Smooth muscle cell of the coronary artery (primary cell): ENCODE measurements at places on chromosomes 2 and 18. TPM values are rescaled to one million over a fixed set of nuclear protein-coding genes. Genes with fewer than 3 reads are reported as not detected.

SAG gene
- not detected in 2 replicates for total RNA-seq

GBX2 gene
- total RNA-seq, result 0.60 TPM in 1 of 2 replicates, not detected in the other

ZNF385B gene
- total RNA-seq, result not detected in 2 replicates

HOXD13 gene
- total RNA-seq, result not detected in 2 replicates

RNF25 gene
- total RNA-seq, result 30.5 and 31.3 TPM in 2 replicates

NEURL3 gene
- total RNA-seq, result 0.08 TPM in 1 of 2 replicates, not detected in the other

ECEL1 gene
- total RNA-seq, result not detected in 2 replicates

RIT2 gene
- not detected in 2 replicates for total RNA-seq

TXNDC2 gene
- not detected in 2 replicates for total RNA-seq

GALR1 gene
- under 0.01 TPM in 1 of 2 replicates, not detected in the other for total RNA-seq

VSNL1 gene
- total RNA-seq, result 0.23 and 0.47 TPM in 2 replicates

INPP5D gene
- 0.12 and 0.83 TPM in 2 replicates for total RNA-seq

PLB1 gene
- 0.23 and 0.30 TPM in 2 replicates for total RNA-seq

CDH19 gene
- total RNA-seq, result under 0.01 and 2.5 TPM in 2 replicates

IL1F10 gene
- not detected in 2 replicates for total RNA-seq

ACTR3 gene
- total RNA-seq, result 265 and 645 TPM in 2 replicates

CHRNG gene
- total RNA-seq, result not detected in 2 replicates

ZNF892 gene
- 2.3 and 4.7 TPM in 2 replicates for total RNA-seq

SLC4A3 gene
- 1.7 and 2.1 TPM in 2 replicates for total RNA-seq

FTCDNL1 gene
- 0.30 and 1.4 TPM in 2 replicates for total RNA-seq

SATB2 gene
- total RNA-seq, result 14.1 and 36.4 TPM in 2 replicates

VIT gene
- total RNA-seq, result 0.15 and 7.1 TPM in 2 replicates

TEX44 gene
- total RNA-seq, result not detected in 2 replicates

TUBA3E gene
- not detected in 2 replicates for total RNA-seq

NOSTRIN gene
- total RNA-seq, result 0.08 and 0.23 TPM in 2 replicates

MC4R gene
- not detected in 2 replicates for total RNA-seq

BIN1 gene
- 49.8 and 126 TPM in 2 replicates for total RNA-seq

ANKRD30B gene
- 0.15 and 0.23 TPM in 2 replicates for total RNA-seq

TOGARAM2 gene
- total RNA-seq, result 0.23 TPM in 1 of 2 replicates, not detected in the other

DPP4 gene
- total RNA-seq, result 42.1 and 649 TPM in 2 replicates

ZFP36L2 gene
- 4.0 TPM in 2 replicates for total RNA-seq

HNRNPA3 gene
- total RNA-seq, result 8.1 and 32.2 TPM in 2 replicates

ATP6V1B1 gene
- 0.45 and 0.94 TPM in 2 replicates for total RNA-seq

LINC00305 gene
- total RNA-seq, result not detected in 2 replicates

TRIB2 gene
- total RNA-seq, result 35.1 and 58.1 TPM in 2 replicates

FSHR gene
- not detected in 2 replicates for total RNA-seq

NAT8 gene
- not detected in 2 replicates for total RNA-seq

PPP3R1 gene
- 5.1 and 15.9 TPM in 2 replicates for total RNA-seq

MAP3K19 gene
- total RNA-seq, result not detected in 2 replicates

LDLRAD4 gene
- total RNA-seq, result 0.45 TPM in 1 of 2 replicates, not detected in the other

RUFY4 gene
- 0.08 TPM in 1 of 2 replicates, not detected in the other for total RNA-seq

KCNJ13 gene
- not detected in 2 replicates for total RNA-seq

SYT4 gene
- not detected in 2 replicates for total RNA-seq
